ENCODE measurements at places on chromosomes 4 and X.

DNA sequence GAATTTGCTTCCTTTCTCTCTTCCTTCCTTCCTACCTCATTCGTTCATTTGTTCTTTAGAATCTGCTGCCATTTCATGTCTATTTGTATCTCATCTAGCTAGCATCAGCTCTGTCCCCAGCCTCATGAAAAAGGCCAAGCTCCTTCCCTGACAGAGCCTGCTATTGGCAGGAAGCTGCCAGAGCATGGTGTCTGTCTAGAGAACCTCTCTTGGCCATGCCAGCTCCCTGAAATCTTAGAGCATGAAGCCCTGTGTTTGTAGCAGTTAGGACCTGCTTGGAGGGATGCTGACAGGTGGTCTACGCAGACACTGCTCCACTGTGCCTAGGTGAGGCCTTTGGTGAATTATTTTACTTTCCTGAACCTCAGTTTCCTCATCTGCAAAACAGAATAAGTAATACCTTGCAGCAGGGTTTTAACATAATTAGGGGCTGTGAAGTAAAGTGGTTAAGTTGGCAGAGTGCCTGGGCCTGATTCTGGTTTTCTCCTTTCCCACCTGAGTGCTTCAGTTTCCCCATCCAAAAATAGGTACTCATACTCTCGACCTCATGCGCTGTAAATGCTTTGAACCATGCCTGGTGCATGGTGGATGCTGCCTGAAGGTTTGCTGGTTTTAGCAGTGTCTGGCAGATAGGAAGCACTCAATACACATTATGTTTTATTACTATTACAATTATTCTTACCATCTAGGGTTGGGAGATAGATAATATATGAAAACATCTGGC lies 4.7 kb downstream of the PTTG2 start:
- DNase-seq, result no peak

- DNase-seq, result no peak
Observed at GRCh38 chr4:24544208-24544988, 40.0 kb downstream of the DHX15 start.

- DNase-seq, result no peak
Observed at GRCh38 chr4:53421791-53422190, 44.4 kb downstream of the FIP1L1 start.

GRCh38 chr4:102343964-102344519 lies 1.2 kb downstream of the SLC39A8 start:
- DNase-seq, result no peak

DNA sequence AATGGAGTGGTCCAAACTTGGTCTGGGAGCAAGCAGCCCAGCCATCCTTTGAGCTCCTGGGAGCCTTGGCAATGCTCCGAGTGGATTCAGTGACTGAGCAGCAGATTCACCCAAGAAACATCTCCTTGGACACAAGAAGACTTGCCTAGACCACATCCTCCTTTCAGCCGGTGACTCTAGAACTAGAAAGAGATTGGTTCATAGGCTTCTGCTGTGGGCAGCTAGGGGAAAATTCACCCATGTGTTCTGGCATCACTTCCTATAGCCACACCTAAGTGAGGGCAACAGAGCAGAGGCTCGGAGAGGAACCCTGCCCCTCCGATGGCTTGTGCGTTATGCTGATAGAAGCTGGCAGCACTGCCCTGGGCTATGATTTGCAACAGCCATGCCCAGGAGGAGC lies 16.0 kb downstream of the ZNF275 start:
- DNase-seq, result no peak

DNA sequence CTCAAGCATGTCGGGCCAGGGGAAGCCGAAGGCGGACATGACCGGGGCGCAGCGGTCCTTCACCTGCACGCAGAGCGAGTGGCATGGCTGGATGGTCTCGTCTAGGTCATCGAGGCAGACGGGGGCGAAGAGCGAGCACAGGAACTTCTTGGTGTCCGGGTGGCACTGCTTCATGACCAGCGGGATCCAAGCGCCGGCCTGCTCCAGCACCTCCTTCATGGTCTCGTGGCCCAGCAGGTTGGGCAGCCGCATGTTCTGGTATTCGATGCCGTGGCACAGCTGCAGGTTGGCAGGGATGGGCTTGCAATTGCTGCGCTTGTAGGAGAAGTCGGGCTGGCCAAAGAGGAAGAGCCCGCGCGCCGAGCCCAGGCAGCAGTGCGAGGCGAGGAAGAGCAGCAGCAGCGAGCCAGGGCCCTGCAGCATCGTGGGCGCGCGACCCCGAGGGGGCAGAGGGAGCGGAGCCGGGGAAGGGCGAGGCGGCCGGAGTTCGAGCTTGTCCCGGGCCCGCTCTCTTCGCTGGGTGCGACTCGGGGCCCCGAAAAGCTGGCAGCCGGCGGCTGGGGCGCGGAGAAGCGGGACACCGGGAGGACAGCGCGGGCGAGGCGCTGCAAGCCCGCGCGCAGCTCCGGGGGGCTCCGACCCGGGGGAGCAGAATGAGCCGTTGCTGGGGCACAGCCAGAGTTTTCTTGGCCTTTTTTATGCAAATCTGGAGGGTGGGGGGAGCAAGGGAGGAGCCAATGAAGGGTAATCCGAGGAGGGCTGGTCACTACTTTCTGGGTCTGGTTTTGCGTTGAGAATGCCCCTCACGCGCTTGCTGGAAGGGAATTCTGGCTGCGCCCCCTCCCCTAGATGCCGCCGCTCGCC lies at the start of gene SFRP2:
TSS of gene SFRP2 (minus strand) at position 671 of the 864 bp plus-strand sequence. CDS start at position 423, 248 bp downstream.
- DNase-seq, result peak; percentile 44

- no peak for DNase-seq
Observed at GRCh38 chr4:17492058-17492741, 19.7 kb downstream of the QDPR start.

GRCh38 chrX:153781428-153782047 lies 697 bp downstream of the SRPK3 start:
- DNase-seq, result peak; percentile 64

DNA sequence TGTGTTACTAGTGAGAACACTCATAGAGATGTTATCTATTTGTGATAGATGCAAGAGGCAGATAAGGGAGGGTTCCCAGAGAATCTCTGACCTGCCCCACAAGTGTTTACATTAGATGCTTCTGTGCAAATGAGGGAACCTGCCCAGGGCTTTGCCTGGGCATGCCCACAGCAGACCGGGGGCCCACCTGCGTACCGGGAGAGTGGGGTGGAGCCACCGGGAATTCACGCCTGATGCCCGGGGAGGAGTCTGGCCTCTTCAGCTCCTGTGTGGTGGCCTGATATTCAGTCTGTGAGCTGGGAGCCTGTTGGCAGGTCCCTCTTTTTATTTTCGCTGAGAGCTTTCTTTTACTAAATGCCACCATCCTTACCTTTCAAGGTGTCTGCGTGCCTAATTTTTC lies 155.7 kb downstream of the SNCA start:
- no peak for DNase-seq

DNA sequence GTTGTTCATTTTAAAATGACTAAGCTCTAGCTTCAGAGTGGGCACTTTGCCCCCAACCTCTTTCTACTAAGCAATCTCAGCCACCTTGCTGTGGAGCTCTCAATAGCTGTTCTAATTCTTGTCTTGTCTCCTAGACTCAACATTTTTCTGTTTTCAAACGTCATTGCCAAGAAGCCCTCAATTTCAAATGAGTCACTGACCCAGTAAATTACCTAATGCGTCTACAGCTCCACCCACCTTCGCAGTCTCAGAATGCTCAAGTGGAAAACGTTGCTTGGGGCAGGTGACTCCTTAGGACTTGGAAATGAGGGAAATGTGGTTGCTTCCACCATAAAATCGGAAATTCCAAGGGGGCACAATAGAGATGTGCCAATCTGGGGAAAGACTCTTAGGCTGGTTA lies 59.0 kb downstream of the ING2 start:
- no peak for DNase-seq

GRCh38 chr4:108458681-108459080 lies 161.7 kb upstream of the RPL34 start:
- no peak for DNase-seq

- peak; percentile 65 for DNase-seq
Observed at GRCh38 chr4:20248155-20248558, 3.5 kb upstream of the SLIT2 start.

DNA sequence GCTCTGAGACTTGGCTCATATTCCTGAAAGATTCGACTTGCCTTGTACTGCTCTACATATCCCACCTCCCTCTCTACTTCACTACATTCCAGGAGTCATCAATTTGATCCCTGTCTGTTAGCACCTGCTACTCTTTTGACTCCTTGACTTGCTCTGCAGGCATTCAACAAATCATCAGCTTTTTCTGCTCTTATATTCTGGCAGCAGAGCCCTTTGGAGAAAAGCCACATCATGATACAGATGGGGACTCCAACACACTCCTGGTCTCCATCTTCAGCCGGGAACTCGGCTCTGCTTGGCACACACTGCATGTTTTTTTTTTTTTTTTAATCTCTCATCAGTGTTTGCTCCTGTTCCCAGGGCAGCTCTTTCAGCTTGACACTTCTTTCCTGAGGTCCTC lies 293.2 kb upstream of the LCORL start:
- no peak for DNase-seq

- DNase-seq, result no peak
Observed at GRCh38 chr4:7307394-7308099, 115.2 kb downstream of the SORCS2 start.

GRCh38 chr4:7198440-7199128 lies 6.2 kb downstream of the SORCS2 start:
- no peak for DNase-seq

GRCh38 chr4:80097400-80098177 lies 24.6 kb upstream of the ANTXR2 start:
- DNase-seq, result peak; percentile 84

DNA sequence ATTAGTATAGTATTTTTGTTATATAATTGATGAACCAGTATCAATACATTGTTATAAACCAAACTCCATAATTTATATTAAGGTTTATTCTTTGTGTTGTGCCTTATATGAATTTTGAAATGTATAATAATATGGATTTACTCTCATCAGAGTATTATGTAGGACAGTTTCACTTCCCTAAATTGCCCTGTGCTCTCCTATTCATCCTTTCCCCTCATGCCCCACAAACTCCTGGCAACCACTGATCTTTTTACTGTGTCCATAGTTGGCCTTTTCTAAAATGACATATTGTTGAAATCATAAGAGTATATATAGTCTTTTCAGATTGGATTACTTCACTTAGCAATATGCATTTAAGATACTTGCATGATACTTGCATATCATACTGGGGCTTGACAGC lies 958.1 kb upstream of the GRID2 start:
- no peak for DNase-seq

- DNase-seq, result no peak
Observed at GRCh38 chr4:54575919-54576318, 81.8 kb upstream of the KIT start.

DNA sequence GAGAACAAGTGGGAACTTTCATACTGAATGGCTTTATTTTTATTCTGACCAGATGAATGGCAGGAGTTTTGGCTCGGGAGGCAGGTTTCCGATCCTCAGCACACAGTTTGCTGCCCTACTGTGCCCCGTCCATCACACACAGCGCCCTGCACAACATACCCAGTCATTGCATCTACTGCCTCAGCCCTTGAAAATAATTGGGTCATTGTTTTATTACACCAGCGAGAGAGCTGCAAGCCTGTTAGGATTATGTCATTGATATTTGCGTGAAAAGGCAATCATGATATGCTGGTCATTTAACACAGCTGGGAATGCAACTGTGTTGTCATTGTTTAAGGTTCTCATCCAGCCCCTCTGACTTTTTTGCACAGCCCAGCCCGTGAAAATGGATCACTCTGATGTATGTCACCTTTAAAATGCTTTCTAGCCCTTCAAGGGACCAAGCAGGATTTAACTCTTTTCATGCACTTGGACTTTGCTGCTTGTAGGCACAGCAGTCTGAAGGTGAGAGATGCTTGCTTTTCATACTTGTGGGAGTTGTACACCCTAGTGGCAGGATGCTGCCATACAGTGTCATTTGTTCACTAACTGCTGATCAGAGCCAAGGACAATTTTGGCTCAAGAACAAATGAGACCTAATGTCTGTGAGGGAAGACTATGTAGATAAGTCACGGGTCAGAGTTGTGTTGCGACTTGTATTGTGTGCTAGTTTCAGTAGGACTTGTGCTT lies 62.3 kb downstream of the RTL9 start:
- no peak for DNase-seq

GRCh38 chr4:186191200-186192065 lies at the start of gene CYP4V2:
Gene CYP4V2 (plus strand): TSS chr4:186191567. CDS start chr4:186191824, 257 bp downstream.
- peak; percentile 92 for DNase-seq

- no peak for DNase-seq
Observed at GRCh38 chrX:84123585-84123984, 64.4 kb downstream of the RPS6KA6 start.

GRCh38 chr4:42398871-42399331 lies 1.6 kb downstream of the SHISA3 start:
- no peak for DNase-seq

DNA sequence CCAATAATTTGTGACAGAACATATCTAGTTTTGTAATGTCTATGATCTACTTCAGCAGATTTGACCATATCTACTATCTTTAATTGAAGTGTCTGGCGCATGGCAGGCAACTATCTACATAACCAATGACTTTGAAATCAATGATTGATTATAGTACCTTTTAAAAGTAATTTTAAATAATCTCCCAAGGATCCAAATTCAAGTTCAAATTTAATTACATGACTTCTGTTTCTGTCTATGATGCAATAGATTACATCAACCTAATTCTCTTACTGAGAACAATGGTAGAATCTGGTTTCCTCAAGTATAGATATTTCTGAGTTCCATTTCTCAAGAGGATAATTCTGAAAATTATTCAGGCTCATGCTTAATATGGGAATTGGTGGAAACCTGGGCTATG lies 177.4 kb upstream of the IL15 start:
- no peak for DNase-seq

GRCh38 chrX:41144873-41145272 lies 59.6 kb downstream of the USP9X start:
- no peak for DNase-seq

GRCh38 chr4:41814565-41814964 lies 66.0 kb upstream of the PHOX2B start:
- DNase-seq, result peak; percentile 49

DNA sequence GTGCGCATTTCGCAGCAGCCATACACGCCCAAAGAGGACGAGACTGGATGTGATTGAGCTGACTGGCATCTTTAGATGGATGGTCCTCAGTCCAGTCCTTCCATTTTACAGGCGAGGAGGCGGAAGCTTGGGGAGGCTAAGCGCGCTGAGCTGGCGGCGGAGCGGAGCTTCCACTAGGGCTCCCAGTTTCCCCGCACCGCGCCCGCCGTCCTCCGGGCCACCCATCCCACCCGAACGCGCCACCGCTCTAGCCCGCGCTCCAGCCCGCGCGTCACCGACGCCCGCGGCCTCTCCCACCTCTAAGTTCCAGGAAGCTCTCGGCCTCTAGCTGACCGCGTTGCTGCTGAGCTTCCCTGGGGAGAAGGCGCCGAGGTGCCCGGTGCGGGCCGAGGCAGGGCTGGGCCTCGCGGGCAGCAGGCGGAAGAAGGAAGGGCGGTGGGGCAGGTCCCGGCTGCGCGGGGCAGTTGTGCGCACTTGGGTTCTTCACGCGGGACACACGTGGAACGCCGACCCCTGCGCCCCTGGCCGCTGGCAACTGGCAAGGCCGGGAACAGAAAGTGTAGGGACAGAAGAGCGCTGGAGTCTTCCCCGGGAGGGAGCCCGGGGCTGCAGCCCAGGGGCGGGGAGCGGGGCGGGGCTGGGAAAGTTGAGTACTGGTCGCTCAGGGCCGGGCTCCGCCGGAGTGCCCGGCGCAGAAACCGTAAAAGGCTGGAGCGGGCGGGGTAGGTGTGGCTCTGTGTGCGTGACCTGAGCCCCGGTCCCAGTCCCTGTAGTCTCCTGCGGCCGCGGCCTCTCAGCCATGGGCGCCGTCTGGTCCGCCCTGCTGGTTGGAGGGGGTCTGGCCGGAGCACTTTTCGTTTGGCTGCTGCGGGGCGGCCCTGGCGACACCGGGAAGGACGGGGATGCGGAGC lies at the start of gene STBD1:
TSS of gene STBD1 (plus strand) at position 763 of the 911 bp plus-strand sequence. CDS start at position 800, 37 bp downstream.
- peak; percentile 88 for DNase-seq

- no peak for DNase-seq
Observed at GRCh38 chr4:134345244-134345643, 143.7 kb upstream of the PABPC4L start.

GRCh38 chr4:15811703-15812337 lies 33.7 kb downstream of the CD38 start:
- no peak for DNase-seq
